C1 segment of cervical spinal cord (tissue), 14 donors: ENCODE measurements at places on chromosomes 1 and 21.

DNA sequence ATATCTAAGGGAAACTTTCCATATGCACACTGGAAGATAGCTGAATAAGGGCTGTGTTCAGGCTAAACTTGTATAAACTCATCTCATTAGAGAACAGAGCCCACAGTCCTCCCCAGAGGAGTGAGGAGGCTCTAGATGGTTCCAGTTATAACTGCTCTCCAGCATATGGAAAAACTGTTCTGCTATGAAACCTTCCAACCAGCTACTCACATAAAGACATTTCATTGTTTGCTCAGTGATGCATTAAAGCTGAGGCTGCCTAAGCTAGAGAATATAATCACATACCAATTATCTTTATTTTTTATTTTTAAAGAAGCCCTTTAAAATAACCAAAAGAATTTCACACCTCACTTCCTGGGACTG is 13.3 kb downstream of the AHCYL1 start:
- DNase-seq, result no peak

GRCh38 chr1:204045430-204045829 is 27.5 kb upstream of the SOX13 start:
- DNase-seq, result no peak

DNA sequence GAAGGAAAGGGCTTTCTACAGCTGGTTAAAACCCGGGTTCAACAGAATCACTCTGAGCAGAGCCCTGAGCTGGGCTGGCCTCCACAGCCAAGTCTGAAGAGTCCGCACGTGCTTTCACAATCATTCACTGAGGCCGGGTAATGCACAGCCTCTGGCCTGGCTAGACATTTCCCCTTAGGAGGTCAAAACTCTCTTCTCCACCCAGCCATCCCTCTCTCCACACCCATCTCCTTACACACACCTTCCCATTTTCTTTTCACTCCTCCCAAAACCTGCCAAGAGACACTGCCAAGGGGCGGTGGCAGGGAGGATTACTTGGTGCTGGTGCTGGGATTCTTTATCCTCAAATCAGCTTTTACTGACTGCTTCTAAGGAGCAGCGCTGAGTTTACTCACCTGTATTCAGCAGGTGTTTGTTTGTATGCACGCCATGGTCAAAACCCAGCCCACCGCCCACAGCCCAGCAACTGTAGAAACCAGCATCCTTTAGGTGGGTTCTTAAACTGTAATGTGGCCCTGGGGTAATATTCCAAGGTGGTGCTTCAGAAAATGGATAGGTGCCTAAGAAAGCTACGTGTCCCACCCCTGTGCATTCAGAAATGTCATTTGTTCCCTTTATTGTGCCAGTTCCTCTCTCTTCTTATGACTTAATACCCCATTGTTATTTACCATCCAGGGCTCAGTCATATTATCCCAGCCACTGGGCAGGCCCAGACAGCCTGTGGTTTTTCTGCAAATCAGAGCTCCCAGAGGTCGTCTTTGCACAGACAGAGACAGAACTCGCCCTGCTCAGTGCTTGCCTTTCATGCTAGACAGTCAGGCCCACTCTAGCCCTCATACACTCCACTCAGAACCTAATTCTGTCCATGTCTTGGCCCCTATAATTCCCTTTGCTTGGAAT is 80.2 kb downstream of the ADSS2 start:
- no peak for DNase-seq

DNA sequence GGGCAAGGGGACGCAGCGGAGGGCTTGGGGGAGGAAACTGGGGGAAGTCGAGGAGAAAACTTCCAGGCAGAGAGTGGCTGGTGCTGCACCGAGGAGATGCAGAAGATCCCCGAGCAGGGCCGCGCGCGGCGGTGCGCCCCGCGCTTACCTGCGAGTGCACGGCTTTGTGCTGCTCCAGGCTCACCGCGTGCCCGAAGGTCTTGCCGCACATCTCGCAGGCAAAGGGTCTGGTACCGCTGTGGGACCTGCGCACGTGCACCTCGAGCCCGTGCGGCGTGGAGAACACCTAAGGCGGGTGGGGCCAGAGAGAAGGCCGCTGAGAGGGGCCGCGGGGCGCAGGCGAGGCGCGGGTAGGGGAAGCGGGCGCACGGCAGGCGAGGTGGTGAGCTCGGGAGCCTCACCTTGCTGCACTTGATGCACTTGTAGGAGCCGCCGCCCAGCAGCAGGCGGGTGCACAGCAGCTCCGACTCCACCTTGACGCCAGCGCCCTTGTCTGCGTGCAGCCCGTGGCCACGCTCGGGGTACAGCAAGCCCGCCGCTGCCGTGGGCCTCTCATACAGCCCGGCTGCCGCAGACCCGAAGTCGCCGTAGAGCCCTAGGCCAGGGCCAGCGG is 6.4 kb downstream of the GFI1 start:
- DNase-seq, result no peak

GRCh38 chr1:165036403-165036802 is 320.1 kb downstream of the LMX1A start:
- no peak for DNase-seq

DNA sequence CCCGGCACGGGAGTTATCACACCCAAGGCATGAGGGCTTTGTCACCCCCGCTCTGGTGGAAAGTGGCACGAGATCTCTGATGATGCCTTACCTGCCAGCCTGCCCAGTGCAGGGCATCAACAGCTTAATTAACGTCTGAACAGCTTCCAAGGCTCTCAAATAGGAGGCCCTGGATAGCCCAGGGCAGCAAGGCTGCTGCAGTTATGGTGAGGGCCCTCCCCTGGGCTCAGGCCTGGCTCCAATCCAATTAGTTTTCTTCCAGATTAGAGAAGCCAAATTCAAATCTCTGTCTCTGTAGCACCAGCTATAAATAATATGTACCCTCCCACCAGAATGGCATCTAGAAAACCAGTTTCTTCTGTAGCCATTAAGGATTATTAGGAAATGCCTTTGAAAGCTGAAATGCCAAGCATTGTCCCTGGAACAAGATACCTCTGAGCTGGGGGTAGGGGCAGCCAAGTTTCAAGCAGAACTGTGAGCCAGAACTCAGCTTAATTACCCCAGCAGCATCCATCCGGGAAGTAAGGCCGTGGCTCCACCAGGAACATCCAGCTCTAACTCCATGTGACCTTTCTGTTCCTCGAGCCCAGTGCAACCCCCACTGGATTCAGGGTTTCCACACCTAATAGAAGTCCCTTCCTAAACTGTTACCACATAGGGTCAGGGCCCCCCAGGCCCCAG is 12.5 kb downstream of the QSOX1 start:
- DNase-seq, result no peak

DNA sequence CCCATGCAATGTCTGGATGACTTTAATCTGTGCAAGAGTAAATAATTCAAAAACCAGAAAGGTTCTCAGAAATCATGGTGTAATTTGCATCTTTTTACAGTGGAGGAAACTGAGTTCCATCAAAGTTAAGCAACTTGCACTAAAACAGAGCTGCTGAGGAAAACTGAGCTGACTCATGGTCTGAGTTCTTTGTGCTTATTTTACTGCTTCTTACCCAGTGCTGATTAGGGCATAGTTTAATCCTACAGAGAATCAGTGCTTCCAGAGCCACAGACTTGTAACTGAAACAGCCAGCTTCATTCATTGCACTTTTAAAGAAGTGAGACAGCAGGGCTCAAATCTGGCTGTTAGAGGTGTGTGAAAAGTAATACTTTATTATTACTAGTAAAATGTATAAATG is 10.9 kb upstream of the RWDD3 start:
- DNase-seq, result no peak

- no peak for DNase-seq
Observed at GRCh38 chr21:25457411-25457810, 149.9 kb downstream of the MRPL39 start.

DNA sequence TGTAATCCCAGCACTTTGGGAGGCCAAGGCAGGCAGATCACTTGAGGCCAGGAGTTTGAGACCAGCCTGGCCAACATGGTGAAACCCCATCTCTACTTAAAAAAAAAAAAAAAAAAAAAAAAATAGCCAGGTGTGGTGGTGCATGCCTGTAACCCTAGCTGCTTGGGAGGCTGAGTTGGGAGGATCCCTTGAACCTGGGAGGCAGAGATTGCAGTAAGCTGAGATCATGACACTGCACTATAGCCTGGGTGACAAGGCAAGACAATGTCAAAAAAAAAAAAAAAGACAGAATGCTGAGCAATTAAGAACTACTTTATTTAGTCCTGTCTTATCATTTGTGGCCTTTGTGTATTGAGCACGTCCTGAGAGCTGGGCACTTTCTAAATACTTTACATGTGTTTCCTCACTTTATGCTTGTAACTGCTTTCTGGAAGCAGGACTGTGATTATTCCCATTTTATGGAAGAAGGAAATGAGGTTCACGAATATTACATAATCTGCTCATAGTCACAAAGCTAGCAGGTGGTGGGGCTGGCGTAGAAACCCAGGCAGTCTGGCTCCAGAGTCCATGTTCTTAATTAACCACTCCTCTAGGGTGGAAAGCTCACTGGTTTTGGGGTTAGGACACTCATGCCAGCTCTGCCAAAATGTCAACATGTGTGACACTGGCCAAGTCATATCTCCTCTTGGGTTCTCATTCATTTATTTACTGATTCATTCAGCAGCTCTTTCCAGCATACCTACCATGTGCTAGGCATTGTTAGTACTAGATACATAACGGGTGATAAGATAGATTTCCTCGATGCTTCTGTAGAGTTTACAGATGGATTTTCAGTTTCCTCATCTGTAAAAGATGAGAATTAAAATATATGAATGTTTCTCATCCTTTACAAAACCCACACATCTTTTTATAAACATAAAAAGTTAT is 57.7 kb downstream of the DDR2 start:
- DNase-seq, result no peak

GRCh38 chr1:200751717-200752116 is 13.0 kb downstream of the CAMSAP2 start:
- no peak for DNase-seq

DNA sequence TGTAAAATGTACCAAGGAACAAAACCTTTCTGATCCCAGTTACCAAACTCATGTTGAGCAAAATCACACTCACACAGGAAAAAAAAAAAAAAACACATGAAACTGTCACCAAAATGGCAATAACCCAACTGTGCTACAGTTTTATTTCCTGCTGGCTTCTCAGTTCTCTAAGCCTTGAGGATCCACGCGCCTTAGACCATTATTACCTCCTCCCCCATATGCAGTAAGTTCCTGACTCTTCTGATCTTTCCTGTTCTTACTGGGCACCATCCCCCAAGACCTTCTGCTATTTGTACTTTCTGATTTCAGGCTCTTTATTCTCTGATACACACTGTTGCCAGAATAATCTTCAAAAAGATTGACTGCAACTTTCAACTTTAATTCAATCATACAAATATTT is 79.6 kb downstream of the SLC45A1 start:
- DNase-seq, result no peak
